GM03348 (cell line): ENCODE measurements at places on chromosomes 12 and 14.

GRCh38 chr12:71636704-71637115 lies 26.9 kb downstream of the ZFC3H1 start:
- DNase-seq = peak; percentile 60

DNA sequence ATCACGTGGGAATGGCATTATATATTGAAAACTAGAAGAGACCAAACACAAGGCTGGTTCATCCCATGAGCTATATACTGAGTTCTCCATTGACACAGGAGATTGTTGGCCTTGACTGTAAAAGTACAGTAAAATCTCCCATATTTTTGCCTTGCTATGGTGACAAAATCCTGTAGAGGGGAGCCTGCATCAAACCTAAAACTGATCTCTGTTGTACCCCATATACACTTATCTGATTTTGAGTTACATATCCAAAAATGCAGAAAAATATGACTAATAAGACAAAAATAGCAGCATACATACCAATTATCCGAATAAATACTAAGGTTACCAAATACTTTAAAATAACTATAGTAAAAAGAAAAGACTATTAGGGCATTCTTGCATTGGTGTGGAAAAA lies 60.4 kb downstream of the TMTC3 start:
- peak; percentile 8 for DNase-seq

GRCh38 chr14:60650373-60650961 lies 1.2 kb upstream of the SIX1 start:
- DNase-seq = no peak

DNA sequence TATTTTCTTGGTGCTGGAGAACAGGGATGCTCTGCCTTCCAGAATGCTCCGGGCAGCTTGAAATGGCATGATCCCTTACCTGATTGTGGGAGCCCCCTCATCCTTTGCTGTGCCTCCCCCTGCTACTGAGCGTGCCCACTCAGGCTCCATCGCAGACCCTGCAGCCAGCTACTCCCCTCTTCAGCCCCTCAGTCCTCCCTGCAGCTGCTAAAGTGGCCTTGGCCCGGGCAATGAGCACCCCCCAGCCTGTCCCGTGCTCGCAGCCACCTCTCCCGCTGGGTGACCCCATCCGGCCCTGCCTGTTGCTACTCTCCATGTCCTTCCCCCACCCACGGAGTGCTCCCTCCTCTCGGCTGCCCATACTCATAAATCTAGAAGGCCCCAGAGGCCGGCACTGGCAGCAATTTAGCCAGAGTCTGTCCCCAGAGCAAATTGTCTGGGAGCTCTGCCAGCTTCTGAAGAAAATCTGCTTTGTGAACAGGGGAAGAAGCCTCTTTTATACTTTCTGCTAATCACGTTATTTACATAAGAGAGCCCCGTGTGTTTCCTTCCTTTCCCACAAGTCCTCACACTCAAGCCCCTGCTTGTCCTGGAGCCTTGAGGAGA lies 143.7 kb upstream of the FRMD6 start:
- peak; percentile 83 for DNase-seq

DNA sequence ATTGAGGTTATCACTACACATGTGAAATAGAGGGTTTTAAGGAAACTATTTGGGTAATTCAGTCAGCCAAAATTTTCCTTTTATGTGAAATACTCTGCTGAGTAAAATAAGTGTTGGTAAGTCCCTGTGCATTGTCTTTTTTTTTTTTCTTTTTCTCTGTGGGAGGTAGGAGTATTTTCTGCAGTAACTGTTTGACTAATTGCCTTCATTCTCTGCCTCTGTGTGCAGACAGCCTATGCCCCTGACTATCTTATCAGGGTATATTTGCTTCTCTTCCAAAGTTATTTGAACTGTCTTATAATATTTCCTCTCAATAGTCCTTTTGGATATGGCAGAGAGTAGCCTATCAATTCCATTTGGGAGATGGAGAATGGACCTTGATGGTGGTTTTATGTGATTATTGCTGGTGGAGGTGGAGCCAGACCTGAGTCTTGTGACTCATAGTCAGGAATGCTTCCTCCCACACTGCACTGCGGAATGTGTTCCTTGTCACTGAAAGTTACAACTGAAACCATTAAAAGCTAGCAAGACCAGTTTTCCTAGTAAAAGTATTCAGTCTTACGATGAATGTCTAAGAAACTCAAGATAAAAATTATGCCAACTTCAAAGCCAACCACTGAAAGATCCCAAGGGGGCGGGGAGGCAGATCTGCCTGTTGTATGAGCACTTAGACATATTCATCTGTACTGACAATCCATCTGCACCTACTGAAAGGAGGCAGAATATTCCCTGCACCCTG lies 40.9 kb upstream of the STXBP6 start:
- DNase-seq = peak; percentile 72

DNA sequence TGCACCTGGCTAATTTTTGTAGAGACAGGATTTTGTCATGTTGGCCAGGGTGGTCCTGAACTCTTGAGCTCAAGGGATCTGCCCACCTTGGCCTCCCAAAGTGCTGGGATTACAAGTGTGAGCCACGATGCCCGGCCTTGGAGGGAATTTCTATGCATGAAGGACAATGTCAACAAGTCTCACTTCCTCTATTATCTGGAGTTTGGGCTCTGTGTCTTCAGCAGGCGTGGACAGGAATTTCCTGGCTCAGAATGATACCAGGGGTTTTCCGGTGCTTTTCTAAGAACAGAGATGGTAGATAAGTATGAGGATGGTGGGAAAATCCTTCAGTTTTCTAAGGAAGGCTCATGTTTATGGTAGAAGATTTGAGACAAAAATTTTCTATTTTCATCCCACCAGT lies 75.0 kb upstream of the CCDC60 start:
- DNase-seq = no peak

DNA sequence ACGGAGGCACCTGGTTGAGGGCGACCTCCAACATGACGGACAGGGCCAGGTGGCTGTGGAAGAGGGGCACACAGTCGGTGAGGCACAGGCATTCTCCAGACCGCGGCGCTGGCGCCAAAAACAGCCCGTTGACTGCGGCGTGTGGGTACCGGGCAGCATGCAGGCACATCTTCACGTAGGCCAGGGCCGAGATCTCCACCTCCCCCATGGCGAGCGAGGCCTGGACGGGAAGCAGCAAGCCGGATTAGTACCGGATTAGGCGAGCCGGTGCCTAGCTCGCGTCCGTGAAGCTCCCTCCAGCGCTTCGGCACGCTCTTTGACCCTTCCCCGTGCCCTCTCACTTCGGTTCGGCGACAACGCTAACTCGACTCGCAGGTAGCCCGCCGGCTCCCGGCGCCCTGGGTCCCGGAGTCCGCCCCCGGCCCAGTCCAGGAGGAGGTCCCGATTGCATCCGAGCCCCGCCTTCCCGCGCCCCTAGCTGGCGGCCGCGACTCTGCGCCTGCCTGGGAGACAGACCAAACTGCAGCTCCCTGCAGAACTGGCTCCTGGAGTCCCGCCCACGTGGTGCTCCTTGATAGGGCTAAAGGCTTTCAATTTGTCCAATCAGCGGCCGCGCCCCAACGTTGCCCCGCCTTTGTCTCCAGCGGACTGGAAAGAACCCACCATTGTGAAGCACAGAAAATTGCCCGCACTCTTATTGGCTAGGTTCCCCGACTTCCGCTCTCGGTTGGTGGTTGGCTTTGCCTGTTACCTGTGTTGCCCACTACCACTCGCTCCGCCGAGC lies at the start of gene EMC9:
Gene EMC9 (minus strand): TSS at position 495 of the 784 bp plus-strand sequence. CDS start 287 bp downstream, at position 208.
- DNase-seq = peak; percentile 97

- DNase-seq = no peak
These were observed 8.4 kb upstream of the EID3 start for GRCh38 chr12:104294927-104295668.

DNA sequence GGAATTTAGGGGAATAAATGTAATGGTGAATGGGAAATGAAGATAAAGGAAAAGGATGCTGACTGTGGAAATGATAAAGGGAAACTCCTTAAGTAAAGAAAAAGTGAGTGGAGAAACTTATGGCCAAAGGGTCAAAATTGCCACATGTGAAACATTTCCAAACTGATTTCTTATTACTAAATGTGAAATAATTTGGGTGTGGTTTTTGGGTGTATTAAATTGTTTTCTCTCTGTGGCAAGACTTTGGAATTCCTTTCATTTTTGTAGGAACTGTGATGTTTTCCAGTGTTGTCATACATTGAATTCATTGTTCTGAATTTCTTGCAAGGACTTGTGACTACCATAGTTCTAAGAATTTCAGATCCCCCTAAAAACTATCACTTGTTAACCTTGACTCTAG lies 1891.5 kb upstream of the SEL1L start:
- peak; percentile 22 for DNase-seq

DNA sequence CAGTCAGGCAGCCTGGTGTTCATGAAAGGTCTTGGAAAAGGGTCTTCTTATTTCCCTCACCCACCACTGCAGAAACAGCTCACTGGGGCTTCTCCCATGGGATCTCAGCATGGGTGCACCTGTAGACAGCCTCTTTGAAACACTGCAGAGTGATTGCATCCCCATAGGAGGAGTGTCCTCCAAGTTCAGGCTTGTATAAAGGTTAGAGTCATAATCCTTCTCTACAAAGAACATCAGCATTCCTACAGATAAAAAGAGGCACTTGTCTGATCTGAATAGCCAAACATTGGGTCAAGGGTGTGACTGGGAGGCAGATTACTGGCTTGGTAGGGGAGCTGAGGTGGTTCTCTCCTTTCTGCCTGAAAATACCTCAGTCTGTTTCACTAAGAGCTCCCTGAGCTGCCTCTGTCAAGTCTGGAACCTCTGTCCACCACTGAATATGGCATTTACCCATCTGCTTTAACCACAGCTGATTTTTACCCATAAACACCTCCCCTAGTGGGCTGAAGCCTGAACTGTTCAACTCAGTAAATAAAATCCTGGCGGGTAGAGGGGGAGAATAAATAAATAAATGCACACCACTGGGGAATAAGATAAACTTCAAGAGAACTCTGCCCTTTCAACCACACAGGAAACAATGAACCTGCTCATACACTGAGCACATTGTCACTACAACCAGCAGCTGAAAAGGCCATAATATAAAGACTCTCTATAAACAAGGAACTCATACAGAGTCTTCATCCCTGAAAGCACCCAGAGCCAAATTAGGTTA lies 120.7 kb upstream of the SCAF11 start:
- DNase-seq = no peak

- peak; percentile 67 for DNase-seq
These were observed 795 bp downstream of the STAT6 start for GRCh38 chr12:57110104-57111030.

DNA sequence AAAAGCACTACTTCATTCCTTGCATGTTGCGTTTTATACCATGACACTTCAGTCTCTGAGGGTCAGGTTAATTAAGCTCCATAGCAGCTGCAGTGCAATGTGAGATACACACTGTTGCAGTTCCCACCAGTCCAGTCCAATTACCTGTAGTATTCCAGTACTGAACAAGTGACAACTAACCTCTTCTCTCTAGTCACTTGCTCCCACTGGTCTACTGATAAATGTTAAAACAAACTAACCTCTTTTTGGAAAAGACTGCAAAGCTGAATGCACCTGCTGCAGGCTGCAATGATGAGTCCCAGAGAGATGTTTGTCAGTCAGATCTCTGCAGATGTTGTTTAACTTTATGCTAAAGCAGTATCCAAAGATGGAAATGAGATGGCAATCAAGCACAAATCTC lies 7.9 kb downstream of the NOVA1 start:
- DNase-seq = no peak

DNA sequence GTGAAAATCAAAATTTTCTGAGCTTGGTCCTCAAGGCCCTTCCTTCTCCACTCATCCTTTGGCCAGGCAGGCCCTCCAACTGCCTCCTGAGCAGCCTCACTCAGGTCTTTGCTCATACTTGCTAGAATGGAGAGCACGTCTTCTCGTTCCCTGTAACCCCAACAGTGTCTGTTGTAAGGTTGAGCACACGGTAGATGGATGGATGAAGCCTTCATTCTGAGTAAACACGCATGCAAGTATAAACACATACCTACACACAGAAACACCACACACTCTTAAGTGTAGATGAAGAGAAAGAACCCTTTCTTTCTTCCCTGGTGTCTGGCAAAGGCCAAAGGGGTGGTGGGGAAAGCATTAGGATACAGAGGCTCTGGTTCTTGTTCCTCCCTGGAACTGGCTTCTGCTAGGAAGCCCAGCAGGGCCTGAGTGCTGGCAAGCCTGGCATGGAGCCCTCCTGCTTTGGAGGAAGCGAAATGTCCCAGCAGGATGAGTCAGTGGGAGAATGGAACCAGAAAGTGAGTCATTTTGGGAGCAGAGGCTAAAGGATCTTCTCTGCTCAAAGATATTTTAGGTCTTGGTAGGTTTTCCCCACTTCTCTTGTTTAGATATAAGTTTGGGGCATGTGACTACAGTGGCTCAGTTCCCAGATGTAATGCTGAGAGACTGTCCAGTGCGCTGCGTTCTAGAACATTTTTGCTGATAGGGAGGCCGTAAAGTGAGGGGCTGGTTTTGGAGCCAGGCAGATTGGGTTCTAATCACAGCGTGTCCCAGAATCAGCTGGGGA lies 127.4 kb downstream of the CACNA1C start:
- DNase-seq = peak; percentile 92

DNA sequence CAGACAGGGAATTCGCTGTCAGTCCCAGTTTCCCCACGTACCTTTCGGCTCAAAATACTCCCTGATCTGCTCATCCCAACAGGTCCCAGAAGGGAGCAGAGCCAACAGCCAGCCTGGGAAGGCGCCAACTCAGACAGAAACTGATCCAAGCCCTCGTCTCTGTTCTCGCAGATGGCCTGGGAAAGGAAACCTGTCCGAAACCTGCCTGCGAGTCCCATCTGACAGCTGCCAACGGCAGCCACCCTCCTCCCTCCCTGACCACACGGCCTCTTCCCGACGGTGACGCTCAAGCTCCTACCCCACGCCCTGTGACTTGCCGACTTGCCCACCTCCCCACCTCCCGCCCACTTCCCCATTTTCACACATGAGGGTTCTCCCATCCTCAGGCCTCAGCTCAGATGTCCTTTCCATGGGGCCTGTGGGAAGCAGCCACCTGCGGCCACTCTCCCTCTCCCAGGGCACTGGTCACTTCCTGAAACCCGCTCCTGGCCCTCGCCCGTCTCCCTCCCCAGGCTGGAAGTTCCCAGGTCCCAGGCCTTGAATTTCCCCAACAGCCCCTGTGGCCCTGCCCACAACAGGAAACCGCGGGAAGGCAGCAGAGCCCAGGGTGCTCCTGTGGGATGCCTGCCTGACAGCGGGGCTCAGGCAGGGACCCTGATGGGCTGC lies 60.9 kb upstream of the FBRSL1 start:
- no peak for DNase-seq

- no peak for DNase-seq
These were observed 25.4 kb downstream of the CCDC85C start for GRCh38 chr14:99578541-99579101.

GRCh38 chr14:104563191-104563741 lies 16.3 kb upstream of the C14orf180 start:
- no peak for DNase-seq

GRCh38 chr14:32121536-32121935 lies 44.4 kb downstream of the ARHGAP5 start:
- no peak for DNase-seq
